ENCODE measurements at places on chromosomes 12 and 14. TPM values are rescaled to one million over a fixed set of nuclear protein-coding genes. Genes with fewer than 3 reads are reported as not detected.

PSEN1 gene
- 23.1 TPM for total RNA-seq

TRAF3 gene
- total RNA-seq, result 39.1 TPM

SYNDIG1L gene
- not detected for total RNA-seq

DNA sequence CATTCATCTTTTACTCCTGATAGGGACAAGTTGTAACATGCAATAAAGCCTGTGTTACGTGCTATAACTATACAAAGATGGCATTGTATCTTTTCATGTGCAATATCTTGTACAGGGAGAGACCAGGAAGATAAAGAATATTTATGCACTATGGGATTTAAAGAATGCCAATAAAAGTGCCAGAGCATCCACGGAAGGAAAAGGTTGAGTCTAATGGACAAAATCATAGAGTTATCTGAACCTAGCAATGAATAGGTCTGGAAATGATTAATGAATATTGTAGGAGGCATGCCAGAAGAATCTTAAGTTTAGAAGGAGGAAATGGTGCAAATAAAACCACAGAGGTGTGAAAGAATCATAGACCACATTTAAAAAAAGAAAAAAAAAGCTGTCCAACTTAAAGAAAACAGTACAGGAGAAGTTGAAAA lies 263.9 kb downstream of the KCNC2 start:
- no peak overlapping the region for H3K27ac ChIP-seq
- DNase-seq, result no peak
- H3K4me1 ChIP-seq, result peaks cover 13% of the 10 kb centered on the region
- no peaks in the 10 kb centered on the region for H3K27me3 ChIP-seq
- no peak overlapping the region for H3K4me3 ChIP-seq

- H3K27ac ChIP-seq, result no peak overlapping the region
- no peaks in the 10 kb centered on the region for H3K4me1 ChIP-seq
- no peak for DNase-seq
- no peaks in the 10 kb centered on the region for H3K27me3 ChIP-seq
- H3K36me3 ChIP-seq, result peaks cover 22% of the 10 kb centered on the region
- H3K4me3 ChIP-seq, result no peak overlapping the region
Measured at GRCh38 chr12:106506691-106507090, 76.1 kb upstream of the RFX4 start.

DNA sequence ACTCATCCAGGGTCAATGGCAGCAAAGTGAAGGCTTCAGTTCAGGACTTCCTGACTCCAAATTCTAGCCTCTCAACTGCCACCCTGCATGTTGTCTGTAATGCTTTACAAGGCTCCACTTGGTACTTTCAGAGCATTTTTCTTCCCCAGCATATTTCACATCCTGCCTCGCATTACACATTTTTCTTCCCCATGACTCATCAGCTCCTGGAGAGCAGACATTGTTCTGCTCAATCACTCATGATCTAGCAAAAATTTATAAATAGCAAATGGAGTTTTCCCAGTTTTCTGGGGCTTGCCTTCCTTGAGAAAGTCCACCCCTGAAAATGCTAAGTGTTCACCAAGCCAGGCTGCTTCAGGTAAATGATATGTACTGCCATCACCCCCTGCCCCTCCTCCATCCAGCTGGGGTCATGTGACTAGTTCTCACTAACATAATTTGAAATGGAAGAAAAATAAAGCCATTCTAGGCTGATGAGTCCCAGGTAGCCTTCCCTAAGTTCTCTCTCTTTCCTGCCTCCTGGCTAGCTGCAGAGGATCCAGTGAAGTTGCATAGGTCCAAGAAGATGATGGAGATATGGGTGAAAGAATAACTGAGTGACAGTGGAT lies 69.4 kb downstream of the ARMH4 start:
- peaks cover 15% of the 10 kb centered on the region for H3K27me3 ChIP-seq
- H3K4me3 ChIP-seq, result no peak overlapping the region
- DNase-seq, result no peak

Data from activated CD8-positive, alpha-beta T cell treated with anti-CD3 and anti-CD28 coated beads for 36 hours (primary cell).